ENCODE measurements at places on chromosomes 13 and 19. TPM values are rescaled to one million over a fixed set of nuclear protein-coding genes. Genes with fewer than 3 reads are reported as not detected.

GRCh38 chr13:30107521-30108136 lies 199.7 kb downstream of the KATNAL1 start:
- no peak overlapping the region for H3K4me3 ChIP-seq
- no peaks in the 10 kb centered on the region for H3K27me3 ChIP-seq
- H3K27ac ChIP-seq: no peak overlapping the region
- H3K4me1 ChIP-seq: no peaks in the 10 kb centered on the region
- no peak for DNase-seq
- no peaks in the 10 kb centered on the region for H3K36me3 ChIP-seq

- peaks cover 99% of the 10 kb centered on the region for H3K27me3 ChIP-seq
- H3K4me3 ChIP-seq: no peak overlapping the region
- H3K36me3 ChIP-seq: no peaks in the 10 kb centered on the region
- H3K4me1 ChIP-seq: peaks cover 4% of the 10 kb centered on the region
- peak; percentile 54 for DNase-seq
Measured at GRCh38 chr13:52847682-52848432, 583 bp downstream of the PCDH8 start.

DNA sequence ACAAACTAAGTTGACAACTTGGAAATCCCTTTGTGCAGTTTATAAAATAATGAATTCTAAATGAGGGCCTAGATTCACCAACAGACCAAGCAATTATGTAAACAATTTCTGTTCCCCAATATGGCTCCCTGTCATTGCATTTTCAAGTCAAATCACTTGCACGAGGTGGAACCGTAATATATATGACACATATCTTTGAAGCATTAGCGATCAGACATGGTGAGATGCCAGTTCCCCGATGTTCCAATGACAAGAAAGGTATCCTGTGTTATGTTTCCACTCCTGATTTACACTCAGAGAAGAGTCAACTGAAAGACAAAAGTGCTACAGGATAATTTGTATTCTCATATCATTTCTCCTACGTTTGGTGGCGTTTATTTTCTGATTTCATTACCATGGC lies 108.5 kb upstream of the TDRD3 start:
- H3K36me3 ChIP-seq: no peaks in the 10 kb centered on the region
- no peak overlapping the region for H3K4me3 ChIP-seq
- no peaks in the 10 kb centered on the region for H3K27me3 ChIP-seq

DNA sequence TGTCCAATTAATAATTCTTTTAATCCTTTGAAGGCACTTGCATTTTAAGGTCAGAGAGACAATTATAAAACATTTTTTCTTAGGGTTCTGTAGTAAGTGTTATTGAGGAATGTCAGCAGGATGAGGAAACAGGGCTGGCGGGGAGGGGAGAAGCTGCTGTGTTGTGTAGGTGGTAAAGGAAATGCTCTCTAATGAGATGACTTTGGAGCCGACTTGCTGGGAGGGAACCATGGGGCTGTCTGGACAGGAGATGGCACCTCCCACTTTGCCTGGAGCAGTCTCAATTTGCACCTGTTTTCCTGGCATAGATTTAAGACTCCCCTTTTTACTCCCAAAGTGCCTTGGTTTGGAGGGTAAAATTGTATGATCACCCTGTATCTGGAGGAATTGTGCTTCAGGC lies 230.4 kb downstream of the ATP8A2 start:
- no peaks in the 10 kb centered on the region for H3K36me3 ChIP-seq
- no peak overlapping the region for H3K4me3 ChIP-seq
- H3K27ac ChIP-seq: no peak overlapping the region
- H3K4me1 ChIP-seq: no peaks in the 10 kb centered on the region

- no peak for DNase-seq
- H3K27ac ChIP-seq: no peak overlapping the region
- no peaks in the 10 kb centered on the region for H3K27me3 ChIP-seq
- no peak overlapping the region for H3K4me3 ChIP-seq
- H3K36me3 ChIP-seq: no peaks in the 10 kb centered on the region
- H3K4me1 ChIP-seq: no peaks in the 10 kb centered on the region
Measured at GRCh38 chr13:59103004-59103768, 1060.5 kb downstream of the DIAPH3 start.

The SIGLECL1 gene
- total RNA-seq: not detected

- H3K27ac ChIP-seq: no peak overlapping the region
- H3K36me3 ChIP-seq: peaks cover 31% of the 10 kb centered on the region
- H3K27me3 ChIP-seq: no peaks in the 10 kb centered on the region
- no peaks in the 10 kb centered on the region for H3K4me1 ChIP-seq
- no peak overlapping the region for H3K4me3 ChIP-seq
- DNase-seq: no peak
Measured at GRCh38 chr19:12208221-12208620, 45.3 kb downstream of the ZNF136 start.

DNA sequence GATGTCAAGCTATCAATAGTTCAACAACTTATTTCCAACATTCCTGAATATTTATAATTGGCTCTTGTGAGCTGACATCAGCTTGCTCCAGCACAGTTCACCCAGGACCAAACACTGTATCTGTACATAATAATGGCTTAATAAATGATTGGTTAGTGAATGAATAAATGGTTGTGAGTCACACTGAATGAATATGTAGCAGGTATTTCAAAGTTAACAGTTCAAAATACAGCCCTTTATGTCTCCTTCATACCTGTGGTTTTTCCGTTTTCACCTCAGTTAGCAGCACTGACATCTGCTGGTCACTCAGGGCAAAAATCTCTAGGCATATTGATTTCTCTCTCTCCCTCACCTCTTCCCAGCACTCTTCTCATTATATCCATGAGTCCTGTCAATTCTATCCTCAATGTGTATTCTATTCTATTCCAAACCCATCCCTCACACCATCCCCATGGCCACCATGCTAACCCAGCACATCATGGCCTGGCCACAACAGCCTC lies 76.3 kb downstream of the PEG3 start:
- no peak overlapping the region for H3K27ac ChIP-seq
- no peaks in the 10 kb centered on the region for H3K36me3 ChIP-seq
- H3K4me3 ChIP-seq: no peak overlapping the region
- peaks cover 5% of the 10 kb centered on the region for H3K4me1 ChIP-seq
- no peaks in the 10 kb centered on the region for H3K27me3 ChIP-seq
- DNase-seq: no peak

The ELANE gene
- total RNA-seq: 1.6 TPM

The IGSF23 gene
- total RNA-seq: 0.21 TPM

GRCh38 chr13:110388108-110388943 lies 81.2 kb downstream of the COL4A2 start:
- peak overlapping the region; percentile 87 for H3K27ac ChIP-seq
- no peaks in the 10 kb centered on the region for H3K27me3 ChIP-seq
- peaks cover 6% of the 10 kb centered on the region for H3K36me3 ChIP-seq
- peak; percentile 58 for DNase-seq
- no peak overlapping the region for H3K4me3 ChIP-seq

Data from heart left ventricle (tissue), 16 donors.